ENCODE measurements at places on chromosomes 12 and 14. TPM values are rescaled to one million over a fixed set of nuclear protein-coding genes. Genes with fewer than 3 reads are reported as not detected.

GRCh38 chr12:47270782-47271664 lies 191.3 kb upstream of the AMIGO2 start:
- no peak for DNase-seq

DNA sequence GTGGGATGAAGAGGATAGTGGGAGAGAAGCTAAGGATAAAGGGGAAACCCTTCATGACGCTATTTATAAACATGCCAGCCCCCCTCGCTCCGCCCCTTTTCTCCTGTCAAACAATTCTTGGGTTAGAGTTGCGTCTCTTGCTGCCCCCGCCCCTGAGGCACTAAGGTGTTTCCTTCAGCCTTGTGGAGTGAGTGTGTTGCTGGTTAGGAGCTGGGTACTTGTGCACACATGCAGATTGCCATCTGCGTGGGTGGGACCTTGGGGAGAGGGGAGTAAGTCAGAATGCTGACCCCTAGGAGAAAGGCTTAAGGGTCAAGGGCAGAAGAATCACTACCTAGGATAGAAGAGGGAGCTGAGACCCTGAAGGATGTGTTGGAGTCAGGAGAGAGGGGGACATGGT lies 5.4 kb downstream of the FOXJ2 start:
- DNase-seq = no peak

UNC79 gene
- total RNA-seq = 0.21 TPM

PRKAG1 gene
- total RNA-seq = 44.8 TPM

GRCh38 chr12:106248312-106248845 lies 559 bp upstream of the CKAP4 start:
- peak; percentile 88 for DNase-seq

DNA sequence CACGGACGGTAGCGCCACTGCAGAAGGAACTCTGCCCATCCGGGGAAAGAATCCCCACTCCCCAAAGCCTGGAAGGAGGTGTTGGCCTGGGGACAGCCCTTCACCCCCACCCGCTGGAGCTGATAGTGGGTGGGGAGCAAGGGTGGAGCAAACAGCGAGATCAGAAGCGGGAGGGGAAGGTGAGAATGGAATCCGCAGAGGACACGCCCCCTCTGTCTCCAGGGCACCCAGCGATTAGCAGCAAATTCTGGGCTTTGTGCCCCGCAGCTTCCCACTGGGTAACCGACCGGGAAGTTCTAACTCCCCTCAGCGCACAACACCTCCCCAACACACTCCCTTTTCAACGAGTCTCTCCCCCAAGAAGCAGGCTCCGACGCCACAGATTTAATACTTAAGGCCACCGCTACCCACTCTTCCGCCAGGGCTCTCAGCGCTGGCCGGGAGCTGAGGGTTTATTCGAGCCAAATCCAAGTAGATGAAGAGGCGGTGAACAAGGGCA lies 1.4 kb downstream of the SLC25A29 start:
- no peak for DNase-seq

GRCh38 chr12:54612225-54612750 lies 22.4 kb downstream of the LACRT start:
- no peak for DNase-seq

SLC6A12 gene
- total RNA-seq = 2.2 TPM

DNA sequence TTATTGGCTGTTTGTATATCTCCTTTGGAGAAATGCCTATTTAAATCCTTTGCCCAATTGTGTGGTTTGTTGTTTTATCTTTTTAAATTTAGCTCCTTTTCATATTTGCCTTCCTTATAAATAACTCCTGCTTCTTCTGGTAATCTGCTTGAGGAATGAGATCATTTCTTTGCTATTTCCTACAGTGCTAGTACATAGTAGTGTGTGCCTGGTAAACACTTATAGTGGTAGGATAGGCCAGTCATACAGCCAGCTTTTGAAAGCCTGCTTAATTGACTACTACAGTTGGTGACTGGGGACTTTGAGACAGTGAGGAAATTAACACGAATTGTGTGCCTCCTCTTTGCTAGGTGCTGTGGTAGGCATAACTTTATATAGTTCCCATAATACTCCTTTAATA lies 68.7 kb downstream of the BORCS5 start:
- no peak for DNase-seq

KRT77 gene
- not detected for total RNA-seq

ARMH4 gene
- total RNA-seq = 14.6 TPM

DNA sequence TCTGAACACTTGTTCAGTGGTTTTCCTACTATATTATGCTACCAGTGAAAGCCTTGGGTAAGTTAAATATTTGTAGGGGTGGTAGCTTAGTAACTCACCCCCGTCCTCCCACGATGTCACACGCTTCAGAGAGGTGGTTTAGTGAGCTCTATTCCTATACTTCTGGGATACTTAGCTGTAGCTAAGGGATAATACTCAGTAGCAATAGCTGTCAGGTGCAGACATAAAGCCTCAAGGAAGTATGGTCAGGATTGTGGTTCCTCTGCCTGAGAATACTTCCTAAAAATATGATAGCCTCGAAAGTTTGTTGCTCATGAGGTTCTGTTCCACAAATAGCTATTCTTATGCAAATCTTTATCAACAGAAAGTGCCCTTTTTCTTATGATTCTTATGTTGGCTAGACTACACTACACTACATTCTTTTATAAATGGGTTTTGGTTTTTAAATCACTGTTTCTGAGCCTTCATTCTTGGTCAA lies 11.9 kb downstream of the DLST start:
- DNase-seq = no peak

All from aorta (tissue), 5 donors.